T-cell (primary cell): ENCODE measurements at places on chromosomes 6 and 20. TPM values are rescaled to one million over a fixed set of nuclear protein-coding genes. Genes with fewer than 3 reads are reported as not detected.

- no peak overlapping the region for H3K4me3 ChIP-seq
- H3K36me3 ChIP-seq, result no peaks in the 10 kb centered on the region
- no peaks in the 10 kb centered on the region for H3K27me3 ChIP-seq
- no peak overlapping the region for H3K27ac ChIP-seq
Observed at GRCh38 chr6:111642463-111643158, 36.9 kb upstream of the TRAF3IP2 start.

Gene DPPA5
- total RNA-seq, result not detected

Gene DLK2
- total RNA-seq, result 2.1 TPM

GRCh38 chr6:169254456-169255316 lies 1.0 kb upstream of the THBS2 start:
- no peak overlapping the region for H3K4me3 ChIP-seq
- DNase-seq, result no peak
- no peaks in the 10 kb centered on the region for H3K36me3 ChIP-seq
- peaks cover 15% of the 10 kb centered on the region for H3K4me1 ChIP-seq
